ENCODE measurements at places on chromosomes 5 and 9.

GRCh38 chr5:1363581-1363980 lies 18.7 kb upstream of the CLPTM1L start:
- H3K27me3 ChIP-seq = peaks cover 45% of the 10 kb centered on the region
- DNase-seq = no peak
- no peaks in the 10 kb centered on the region for H3K4me1 ChIP-seq
- H3K36me3 ChIP-seq = no peaks in the 10 kb centered on the region
- no peak overlapping the region for H3K27ac ChIP-seq

GRCh38 chr9:121672213-121672612 lies 20.8 kb downstream of the DAB2IP start:
- H3K27me3 ChIP-seq = peaks cover 58% of the 10 kb centered on the region
- H3K4me3 ChIP-seq = no peak overlapping the region
- H3K36me3 ChIP-seq = no peaks in the 10 kb centered on the region
- no peak for DNase-seq

DNA sequence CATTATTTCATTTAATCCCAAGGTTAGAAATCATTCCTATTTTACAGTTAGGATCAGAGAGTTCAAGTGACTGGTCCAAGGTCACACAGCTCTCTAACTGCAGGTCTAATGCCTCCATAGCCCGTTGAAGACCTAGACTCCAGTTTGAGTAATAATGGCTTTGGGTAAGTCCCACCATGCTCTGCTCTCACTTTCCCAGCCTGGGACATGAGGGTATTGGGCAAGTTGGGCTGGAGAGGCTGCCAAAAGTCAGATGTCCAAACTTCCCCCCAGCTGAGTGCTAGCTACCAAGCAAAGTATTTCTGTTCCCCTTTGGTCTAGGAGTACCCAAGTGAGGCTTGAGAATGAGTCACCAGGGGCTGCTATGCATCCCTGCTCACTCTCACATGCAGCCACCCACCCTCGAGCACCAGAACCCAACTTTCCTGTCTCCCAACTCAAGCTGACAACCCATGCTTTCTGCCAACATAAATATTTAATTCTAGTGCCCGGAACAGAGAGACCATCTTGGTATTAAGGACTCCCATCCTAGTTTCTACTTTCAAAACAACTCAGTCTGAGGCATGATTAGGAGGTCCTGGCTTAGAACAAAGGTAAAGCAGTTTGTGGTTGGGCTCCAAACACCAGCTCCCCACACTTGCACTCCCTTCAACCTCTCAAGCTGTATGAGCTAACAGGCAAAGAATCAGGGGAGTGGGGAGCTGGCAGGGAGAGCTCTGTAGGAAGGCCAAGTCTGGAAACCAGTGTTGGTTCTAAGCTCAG lies 236.5 kb upstream of the TRIM32 start:
- no peak overlapping the region for H3K27ac ChIP-seq
- H3K27me3 ChIP-seq = no peaks in the 10 kb centered on the region
- DNase-seq = no peak
- H3K4me1 ChIP-seq = no peaks in the 10 kb centered on the region
- H3K36me3 ChIP-seq = no peaks in the 10 kb centered on the region

DNA sequence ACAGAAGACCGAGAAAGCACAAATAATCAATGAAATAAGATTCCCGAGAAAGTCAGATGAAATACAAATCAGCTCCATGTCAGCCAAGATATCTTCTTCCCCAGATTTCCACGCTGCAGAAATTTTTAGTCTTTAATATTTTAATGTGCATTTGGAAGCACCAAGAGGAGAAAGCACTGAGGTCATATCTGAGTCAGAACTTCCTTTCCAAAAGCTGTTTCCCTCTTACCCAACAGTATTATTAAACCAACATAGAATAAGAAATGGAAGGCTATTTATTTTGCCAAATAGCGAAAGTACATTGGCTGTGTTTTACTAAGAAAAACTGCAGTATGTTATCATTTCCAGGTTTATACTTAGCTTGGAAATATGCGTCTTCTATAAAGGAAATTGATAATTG lies 772.1 kb upstream of the CDH9 start:
- no peak overlapping the region for H3K27ac ChIP-seq
- H3K4me3 ChIP-seq = no peak overlapping the region
- H3K36me3 ChIP-seq = no peaks in the 10 kb centered on the region
- H3K4me1 ChIP-seq = no peaks in the 10 kb centered on the region

All from effector memory CD8-positive, alpha-beta T cell (primary cell).